ENCODE measurements at places on chromosomes 5 and 9.
A peak's percentile ranks its signal among the peaks of the same experiment; 100 is the strongest.

DNA sequence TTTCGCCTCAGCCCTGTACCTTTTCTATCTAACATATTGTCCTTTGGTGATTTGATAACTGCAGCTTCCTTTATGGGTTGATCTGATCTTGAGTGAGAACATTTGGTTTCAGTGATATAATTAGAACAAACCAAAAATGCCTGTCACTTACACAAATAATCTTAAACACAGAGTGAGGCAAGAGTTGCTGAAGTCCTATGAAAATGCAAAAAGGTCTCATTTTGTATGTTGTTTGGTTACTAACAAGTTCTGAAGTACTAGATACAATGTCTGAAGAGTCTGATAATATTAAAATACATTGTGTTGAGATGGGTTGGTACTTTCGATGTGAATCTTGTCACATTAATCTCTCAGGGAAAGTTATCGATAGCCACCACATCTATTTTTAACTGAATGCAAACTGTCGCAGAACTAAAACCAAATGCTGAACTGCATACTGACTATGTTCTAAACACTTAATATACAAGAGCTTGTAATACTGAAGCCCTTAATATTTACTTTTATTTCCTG lies 70.4 kb upstream of the TMED7 start:
- no peak for DNase-seq

DNA sequence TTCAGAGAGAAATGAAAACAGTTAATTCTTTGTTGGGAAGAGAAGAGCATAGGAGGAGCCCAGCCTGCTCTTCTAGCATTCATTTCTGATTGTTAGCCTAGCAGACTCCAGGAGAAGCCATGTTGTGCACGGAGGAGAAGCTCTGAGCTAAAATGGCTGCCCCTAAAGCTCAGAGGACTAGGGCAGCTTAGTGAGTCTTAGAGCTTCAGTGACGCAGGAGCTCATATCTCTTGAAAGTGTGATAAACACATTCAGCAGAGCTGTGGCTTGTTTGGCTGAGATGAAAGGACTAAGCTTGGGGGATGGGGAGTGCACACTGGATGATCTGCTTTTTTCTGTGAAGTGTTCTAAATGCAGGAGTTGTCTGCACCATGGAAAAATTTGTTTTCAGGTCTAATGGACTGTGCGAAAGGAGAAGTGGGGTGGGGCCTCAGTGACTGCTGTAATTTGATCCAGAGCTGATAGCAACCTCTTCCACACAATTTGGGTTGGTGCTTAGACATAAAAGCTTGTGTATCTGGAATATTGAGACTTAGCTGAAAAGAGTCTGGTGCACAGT lies 58.5 kb downstream of the ZNF462 start:
- peak; percentile 5 for DNase-seq

- DNase-seq: no peak
Measured at GRCh38 chr5:103466495-103466894, 96.1 kb downstream of the NUDT12 start.

DNA sequence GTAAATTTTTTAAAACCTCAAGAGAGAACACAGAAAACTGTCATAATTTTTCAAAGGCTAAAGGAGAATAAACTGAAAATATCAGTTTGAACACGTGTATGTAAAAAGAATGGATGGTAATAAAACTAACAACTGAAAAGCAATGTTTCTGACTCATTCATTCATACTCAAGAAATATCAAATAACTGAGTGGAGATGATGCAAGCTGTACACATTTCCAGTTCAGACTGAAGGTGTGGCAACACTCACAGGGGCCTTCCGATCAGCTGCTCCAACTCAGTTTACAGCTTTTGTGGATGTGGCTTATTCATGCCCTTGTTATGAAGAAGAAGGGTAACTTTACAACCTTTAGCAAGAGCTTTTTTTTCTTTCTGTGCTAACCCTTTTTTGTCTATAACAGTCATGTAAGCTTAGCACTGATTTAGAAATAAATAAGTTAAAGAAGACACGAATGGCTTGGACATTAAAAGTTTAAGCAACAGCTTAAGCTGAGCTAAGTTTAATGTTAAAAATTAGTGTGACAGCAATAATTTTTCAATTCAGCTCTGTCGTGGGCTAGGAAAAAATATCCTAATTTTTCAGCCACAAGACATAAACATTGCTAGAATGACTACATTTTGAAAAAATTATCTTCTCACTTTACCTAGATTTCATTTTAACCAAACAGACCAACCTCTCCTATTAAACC lies 453.5 kb downstream of the RAB3C start:
- no peak for DNase-seq

- no peak for DNase-seq
Measured at GRCh38 chr9:13354733-13355132, 75.2 kb upstream of the MPDZ start.

DNA sequence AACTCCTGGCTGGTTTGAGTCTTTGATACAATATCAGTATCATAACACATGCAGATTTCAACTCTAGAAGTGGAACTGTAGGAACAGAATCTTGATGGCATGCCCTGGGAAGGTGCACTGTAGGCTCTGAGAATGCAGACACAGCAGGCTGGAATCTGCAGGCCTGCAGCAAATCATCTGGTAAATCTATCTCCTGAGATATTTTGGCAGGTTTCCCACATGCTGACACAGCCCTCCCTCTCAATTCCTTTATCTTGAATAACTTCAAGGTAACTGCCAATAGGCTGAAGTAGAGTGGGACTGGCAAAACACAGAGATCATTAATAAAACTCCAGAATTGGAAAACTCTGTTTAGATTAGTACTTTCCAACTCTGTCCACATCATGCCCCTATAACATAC lies 177.8 kb upstream of the PCSK5 start:
- DNase-seq: no peak
